Nucleus accumbens (tissue), 56 donors: ENCODE measurements at places on chromosomes 16 and 17.

DNA sequence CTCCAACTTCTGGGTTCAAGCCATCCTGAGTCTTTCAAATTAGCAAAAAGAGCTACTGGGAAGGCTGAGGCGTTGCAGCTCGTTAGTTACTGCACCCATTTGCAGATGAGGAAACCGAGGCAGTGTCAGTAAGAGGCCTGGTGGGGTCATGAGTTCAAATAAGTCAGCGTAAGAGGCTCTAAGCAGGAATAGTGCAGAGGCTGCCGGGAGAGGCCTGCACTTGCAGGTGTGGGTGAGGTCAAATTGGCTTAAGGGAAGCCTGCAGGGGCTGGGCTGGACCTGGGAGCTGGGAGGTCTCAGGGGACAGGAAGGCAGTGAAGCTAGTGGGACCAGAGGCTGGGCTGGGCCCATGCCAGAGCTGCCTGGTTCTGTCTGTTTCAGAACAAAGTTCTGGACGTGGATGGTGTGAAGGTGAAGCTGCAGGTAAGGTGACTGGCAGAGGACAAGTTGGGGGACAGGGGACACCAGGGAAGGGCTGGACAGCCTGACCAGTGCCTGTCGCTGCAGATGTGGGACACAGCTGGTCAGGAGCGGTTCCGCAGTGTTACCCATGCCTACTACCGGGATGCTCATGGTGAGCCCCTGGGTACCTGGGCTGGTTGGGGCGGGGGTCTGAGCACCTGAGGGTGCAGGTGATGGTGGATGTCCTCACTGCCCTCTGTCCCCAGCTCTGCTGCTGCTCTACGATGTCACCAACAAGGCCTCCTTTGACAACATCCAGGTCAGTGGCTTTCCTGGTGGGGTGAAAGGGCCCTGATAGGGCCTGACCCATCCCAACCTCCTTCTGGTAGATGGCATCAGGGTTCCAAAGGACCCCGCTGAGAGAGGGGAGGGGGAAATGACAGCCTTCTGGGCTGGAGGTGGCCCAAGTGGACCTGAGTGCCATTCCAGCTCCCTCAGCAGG lies 3.0 kb downstream of the RAB26 start:
- no peak for DNase-seq

- no peak for DNase-seq
These were observed 22.6 kb downstream of the PRDM7 start for GRCh38 chr16:90054554-90054953.

GRCh38 chr17:71985111-71986039 lies 135.4 kb upstream of the SOX9 start:
- no peak for DNase-seq

GRCh38 chr17:7992924-7993323 lies 9.5 kb upstream of the GUCY2D start:
- DNase-seq, result no peak

- DNase-seq, result no peak
These were observed 86.3 kb downstream of the SDR42E1 start for GRCh38 chr16:81925016-81925415.

DNA sequence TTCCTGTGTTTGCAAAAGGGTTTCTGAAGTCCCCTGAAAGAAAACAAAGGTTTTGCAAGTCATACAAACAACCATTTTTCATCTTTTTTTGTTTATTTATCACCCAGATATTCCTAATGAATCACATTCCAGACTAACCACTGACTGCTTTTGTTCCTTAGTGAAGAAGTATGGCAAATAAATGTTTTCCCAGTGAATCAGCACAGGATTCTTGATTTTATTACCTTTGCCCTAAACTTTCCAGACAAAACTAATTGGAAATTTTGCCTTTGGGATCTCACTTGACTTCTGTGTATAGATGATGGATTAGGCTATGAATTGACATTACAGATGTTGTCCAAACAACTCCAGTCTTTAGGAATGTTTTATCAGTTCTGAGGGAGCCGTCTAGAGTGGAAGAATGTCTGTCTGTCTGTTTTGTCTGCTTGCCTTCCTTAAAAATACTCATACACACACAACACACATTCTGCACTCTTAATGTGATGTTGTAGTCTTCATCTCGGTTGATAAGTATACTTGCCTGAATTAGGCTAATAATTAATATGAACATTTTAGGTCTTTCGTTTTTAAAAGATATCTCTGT lies 48.9 kb downstream of the VMP1 start:
- DNase-seq, result no peak

GRCh38 chr17:27489045-27489715 lies 32.9 kb downstream of the KSR1 start:
- DNase-seq, result no peak

- no peak for DNase-seq
These were observed 31.9 kb upstream of the PHAF1 start for GRCh38 chr16:67077871-67078270.

DNA sequence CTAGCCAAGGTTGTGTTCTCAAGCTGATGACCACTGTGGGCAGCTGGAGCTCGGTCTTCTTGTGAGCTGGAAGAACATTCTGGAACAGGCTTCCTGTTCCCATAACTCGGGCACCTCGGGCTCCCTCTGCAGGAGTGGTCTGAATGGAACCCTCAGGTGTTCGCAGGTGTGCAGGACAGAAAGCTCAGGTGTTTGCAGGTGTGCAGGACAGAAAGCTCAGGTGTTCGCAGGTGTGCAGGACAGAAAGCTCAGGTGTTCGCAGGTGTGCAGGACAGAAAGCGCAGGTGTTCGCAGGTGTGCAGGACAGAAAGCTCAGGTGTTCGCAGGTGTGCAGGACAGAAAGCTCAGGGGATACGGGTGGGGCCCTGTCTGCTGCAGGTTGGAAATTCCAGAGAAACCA lies 109.0 kb upstream of the CACNG5 start:
- no peak for DNase-seq

DNA sequence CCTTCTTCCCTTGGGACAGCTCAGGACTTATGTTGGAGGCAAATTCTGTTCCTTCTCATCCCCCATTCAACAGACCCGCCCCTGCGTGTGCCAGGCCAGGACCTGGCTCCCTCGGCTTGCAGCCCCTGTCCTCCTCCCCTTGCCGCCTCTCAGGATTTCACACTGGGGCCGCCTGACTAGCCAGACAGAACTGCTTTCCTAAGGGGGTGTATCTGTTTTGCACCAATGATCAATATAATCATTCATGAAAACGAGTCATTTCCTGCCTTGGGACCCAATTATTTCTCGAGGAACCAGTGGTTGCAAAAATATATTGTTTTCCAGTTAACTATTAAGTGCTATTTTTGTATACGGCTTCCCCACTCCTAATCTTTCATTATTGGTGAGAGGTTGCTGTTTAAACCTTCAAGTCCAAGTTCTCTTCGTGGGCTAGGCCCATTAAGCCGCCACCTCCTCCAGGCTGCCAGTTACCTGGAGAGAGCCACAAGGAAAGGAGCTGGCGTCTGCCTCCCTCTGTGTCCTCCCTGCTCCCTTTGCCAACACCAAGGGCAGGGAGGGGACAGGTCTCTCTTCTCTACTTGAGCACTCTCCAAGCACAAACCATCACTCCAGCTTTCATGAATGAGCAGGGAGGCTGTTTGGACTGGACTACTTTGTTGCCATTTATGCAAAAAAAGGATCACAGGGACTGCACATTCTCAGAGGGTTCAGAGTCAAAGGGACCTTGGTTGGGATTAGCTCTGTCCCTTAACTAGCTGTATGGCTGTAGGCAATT lies 8.9 kb downstream of the DCAKD start:
- DNase-seq, result no peak

- no peak for DNase-seq
These were observed 426.6 kb downstream of the MAF start for GRCh38 chr16:79173919-79174318.

DNA sequence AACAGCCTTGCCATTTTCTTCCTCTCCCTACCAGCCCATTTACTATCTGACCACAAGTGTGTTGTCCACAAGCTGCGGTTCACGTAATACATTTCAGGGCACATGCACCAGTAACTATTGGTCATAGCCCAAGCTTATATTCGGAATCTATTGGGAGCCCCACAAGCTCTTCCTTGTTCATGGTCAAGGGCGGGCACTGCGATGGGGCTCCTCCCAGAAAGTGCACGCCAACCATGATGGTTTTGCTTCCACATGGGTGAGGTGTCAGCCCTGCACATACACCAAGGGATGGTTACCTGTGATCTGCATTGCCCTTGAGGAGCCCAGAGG lies 12.1 kb downstream of the THRA start:
- DNase-seq, result no peak

GRCh38 chr16:57196286-57196685 lies 10.2 kb downstream of the RSPRY1 start:
- DNase-seq, result peak; percentile 28

DNA sequence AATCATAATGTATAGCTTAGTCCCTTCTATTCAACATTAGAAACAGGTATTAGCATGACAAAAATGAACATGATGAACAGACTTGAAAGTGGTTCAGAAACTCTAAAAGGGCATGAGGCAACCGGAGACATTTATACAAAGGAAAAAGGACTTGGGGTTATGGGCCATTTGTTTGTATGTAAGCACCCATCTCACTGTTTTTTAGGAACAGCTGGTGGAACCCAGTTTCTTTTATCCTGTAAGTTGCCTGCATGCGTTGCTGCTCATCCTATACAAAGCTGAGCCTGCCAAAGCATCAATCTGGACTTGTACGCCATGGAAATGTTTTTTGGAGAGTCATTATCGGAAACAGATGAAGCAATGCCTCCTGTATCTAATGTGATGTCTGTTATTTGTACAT lies 72.3 kb upstream of the NACA2 start:
- no peak for DNase-seq

- no peak for DNase-seq
These were observed 998 bp upstream of the TMEM11 start for GRCh38 chr17:21214777-21215541.

GRCh38 chr17:67902511-67903231 lies 77.4 kb downstream of the BPTF start:
- DNase-seq, result no peak

GRCh38 chr17:41975099-41976083 lies 8.8 kb downstream of the CNP start:
- peak; percentile 34 for DNase-seq

DNA sequence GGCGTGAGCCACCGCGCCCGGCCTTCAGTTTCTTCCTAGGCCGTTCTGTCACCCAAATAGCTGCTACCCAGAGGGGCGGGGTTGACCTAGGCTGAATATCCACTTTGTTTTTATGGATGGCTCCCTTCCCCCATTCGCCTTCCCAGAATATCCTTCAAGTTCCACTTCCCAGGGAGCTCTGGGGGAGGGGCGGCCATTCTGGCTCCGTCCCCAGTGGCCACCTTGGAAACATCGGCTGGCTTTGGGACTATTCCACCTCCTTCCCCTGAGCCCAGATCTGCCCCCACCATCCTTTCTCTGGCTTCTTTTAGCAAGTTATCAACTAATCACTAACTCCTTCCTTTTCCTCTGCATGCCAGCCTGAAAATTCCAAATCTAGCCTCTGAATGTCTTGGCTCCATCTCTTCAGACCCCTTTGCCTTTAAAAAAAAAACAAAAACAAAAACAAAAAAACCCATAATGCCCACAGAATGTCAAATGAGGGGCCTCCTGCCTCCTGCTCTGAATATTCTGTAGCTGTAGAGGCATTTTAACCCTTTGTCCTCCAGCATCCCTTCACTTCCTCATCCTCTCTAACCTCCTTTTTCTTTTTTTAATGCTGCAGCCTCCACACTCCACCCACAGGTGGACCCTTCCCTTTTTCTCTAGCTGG lies 6.4 kb downstream of the ATP1B2 start:
- peak; percentile 31 for DNase-seq

GRCh38 chr17:57720386-57721035 lies 24.6 kb downstream of the CCDC182 start:
- DNase-seq, result no peak

DNA sequence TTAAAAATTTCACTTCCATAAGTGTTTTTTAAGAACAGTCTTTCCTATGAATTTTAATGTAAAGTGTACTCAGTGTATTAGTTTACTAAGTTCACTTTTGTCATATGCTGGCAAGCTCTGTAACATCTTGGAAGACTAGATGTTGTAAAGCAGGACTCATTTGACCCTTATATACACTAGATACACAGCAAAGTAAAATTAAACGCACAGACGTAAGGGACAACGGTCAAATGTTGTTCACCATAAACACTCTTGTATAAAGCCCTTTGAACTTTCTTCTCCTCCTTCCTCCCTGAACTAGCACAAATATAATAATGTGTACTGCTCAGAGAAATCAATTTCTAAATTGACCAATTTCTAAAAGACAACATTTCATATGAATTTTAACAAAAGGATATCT lies 7.0 kb upstream of the GOT2 start:
- DNase-seq, result no peak
